ENCODE measurements at places on chromosomes 11 and 22.
A peak's percentile ranks its signal among the peaks of the same experiment; 100 is the strongest.

GRCh38 chr22:24455751-24456426 is 28.5 kb downstream of the ADORA2A start:
- no peak for DNase-seq

- DNase-seq = peak; percentile 91
Observed at GRCh38 chr11:117989351-117990102, 3.3 kb downstream of the IL10RA start.

GRCh38 chr22:28674121-28674563 is 5.5 kb downstream of the TTC28 start:
- no peak for DNase-seq

GRCh38 chr22:19121631-19122142 is 525 bp downstream of the DGCR2 start:
- peak; percentile 74 for DNase-seq

GRCh38 chr11:24386546-24387397 is 110.1 kb upstream of the LUZP2 start:
- DNase-seq = peak; percentile 1

GRCh38 chr22:39182478-39183030 is 30.1 kb upstream of the CBX7 start:
- DNase-seq = no peak

GRCh38 chr11:71504531-71504930 is 22.5 kb upstream of the KRTAP5-7 start:
- DNase-seq = no peak

DNA sequence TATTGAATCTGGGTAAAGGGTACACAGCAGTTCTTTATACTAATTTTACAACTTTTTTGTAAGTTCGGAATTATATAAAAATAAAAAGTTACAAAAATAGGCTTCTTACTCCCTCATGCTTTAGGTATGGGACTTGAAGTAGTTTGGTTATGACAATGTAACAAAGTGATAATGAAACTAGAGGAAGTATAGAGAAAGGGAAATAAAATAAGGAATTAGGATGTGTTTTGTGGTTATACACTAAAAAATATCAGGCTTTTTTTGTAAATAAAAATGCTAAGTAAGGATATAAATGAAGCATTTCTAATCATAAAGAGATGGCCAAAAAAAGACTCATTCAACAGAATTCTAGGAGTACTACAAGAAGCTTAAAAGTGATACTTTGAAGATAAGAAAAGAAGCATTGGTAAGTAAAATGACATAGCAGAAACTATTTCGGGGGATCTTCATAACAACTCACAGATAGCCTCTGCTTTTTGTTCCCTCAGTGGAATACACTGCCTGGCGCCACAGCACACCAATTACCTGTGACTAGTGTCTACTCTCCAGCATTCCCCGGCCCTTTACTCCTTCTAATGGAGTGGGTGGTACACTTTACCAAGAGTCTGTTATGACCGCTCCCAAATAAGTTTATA is 322.7 kb upstream of the PITPNB start:
- no peak for DNase-seq
